HEK293T (cell line): ENCODE measurements at places on chromosomes 6 and 20.

- no peak for DNase-seq
These were observed 186.9 kb downstream of the AIG1 start for GRCh38 chr6:143247586-143247985.

- no peak for DNase-seq
These were observed 42.4 kb downstream of the PACRG start for GRCh38 chr6:162770136-162770535.

- DNase-seq, result no peak
These were observed 804.4 kb upstream of the FLRT3 start for GRCh38 chr20:15141861-15142260.

GRCh38 chr6:133804265-133804664, 84.6 kb upstream of the TCF21 start:
- DNase-seq, result no peak

DNA sequence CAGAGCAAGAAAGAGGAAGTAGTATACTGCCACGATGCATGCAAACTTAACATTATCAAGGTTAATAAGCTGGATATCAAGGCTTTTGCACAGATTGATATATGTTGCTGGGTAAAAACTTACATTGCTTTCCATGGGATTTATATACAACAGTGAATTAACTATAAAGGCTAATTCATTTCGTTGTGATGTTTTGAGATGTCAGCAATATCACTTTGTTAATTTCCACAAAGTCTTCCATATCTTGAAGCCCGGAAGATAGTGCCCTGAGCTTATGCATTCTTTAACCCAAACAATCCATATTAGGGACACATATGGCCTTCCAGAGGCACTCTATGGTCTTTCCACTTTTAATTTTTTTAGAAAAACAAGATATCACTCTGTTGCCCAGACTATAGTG, 603.5 kb downstream of the MAFB start:
- DNase-seq, result no peak

DNA sequence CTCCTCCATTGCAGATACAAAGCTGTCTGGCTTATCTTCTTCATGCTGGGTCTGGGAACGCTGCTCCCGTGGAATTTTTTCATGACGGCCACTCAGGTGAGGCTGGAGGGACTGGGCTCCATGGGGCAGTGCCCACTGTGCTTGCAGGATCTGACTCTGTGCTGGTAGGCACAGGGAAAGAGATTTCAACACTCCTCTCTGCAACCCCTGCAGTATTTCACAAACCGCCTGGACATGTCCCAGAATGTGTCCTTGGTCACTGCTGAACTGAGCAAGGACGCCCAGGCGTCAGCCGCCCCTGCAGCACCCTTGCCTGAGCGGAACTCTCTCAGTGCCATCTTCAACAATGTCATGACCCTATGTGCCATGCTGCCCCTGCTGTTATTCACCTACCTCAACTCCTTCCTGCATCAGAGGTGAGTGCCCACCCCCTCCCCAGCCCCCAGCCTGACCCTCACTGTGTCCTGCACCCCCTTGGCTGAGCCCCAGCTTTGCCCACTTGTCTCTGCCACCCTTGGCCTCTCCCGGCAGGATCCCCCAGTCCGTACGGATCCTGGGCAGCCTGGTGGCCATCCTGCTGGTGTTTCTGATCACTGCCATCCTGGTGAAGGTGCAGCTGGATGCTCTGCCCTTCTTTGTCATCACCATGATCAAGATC, 6.1 kb downstream of the SLC29A1 start:
- no peak for DNase-seq

GRCh38 chr6:5936140-5936539, 70.6 kb downstream of the NRN1 start:
- DNase-seq, result no peak

- no peak for DNase-seq
These were observed 114.8 kb downstream of the MOXD1 start for GRCh38 chr6:132286298-132287019.

GRCh38 chr6:108782179-108783041, 65.8 kb upstream of the ARMC2 start:
- DNase-seq, result peak; percentile 83

DNA sequence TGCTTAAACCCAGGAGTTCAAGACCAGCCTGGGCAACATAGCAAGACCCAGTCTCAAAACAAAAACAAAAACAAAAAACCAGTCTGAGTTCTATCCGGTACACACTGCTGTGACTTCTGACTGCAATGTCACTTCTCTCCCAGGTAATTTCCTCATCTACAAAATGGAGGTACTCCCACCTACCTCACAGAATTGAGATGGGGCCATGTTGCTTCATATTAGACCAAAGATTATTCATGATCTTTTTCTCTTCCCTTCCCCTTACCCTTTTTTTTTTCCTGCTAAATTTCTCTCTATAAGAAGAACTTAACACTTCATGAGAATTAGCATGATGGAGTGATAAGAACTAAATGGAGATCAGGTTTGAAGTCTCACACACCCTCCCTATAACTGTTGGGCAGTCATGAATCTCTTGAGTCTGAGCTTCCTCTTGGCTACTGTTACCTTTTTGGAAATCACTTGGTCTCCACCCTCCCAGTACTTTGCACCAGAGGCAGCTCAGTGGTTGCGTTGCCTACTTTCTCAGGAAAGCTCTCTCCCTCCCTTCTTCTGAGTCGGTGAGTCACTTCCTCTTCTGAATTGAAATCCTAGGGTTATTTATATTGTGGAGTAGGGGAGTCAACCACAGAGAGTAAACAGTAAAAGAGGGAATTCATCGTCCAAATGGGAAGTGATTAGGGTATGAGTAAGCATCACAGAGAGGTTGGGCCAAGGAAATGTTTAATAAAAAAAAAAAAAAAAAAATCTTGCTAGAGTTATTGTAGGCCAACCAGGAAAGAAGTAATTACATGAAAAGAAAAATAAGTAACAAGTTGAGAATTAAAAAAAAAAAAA, 59.9 kb upstream of the MAP7 start:
- no peak for DNase-seq

GRCh38 chr6:100134703-100135102, 140.7 kb upstream of the MCHR2 start:
- DNase-seq, result no peak

DNA sequence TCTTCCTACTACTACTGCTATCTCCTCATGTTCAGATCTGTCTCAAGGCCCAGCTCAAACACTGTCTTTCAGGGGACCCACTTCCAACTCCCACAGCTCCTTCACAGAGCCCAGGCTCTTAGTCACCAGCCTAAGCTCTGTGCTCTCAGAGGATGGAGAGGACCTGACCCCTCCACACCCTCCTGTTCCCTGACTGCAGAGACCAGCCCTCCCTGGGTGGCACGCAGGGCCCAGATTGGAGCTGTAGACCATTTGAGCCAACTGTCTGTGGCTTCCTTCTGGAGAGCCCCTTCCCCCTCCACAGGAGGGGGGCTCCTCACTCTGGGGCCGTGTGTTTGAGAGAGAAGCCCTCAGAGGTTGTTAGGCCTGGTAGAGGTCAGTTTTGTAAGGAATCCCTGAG, 9.8 kb downstream of the SNPH start:
- no peak for DNase-seq

GRCh38 chr6:79574630-79575225, 37.5 kb upstream of the LCA5 start:
- DNase-seq, result no peak

DNA sequence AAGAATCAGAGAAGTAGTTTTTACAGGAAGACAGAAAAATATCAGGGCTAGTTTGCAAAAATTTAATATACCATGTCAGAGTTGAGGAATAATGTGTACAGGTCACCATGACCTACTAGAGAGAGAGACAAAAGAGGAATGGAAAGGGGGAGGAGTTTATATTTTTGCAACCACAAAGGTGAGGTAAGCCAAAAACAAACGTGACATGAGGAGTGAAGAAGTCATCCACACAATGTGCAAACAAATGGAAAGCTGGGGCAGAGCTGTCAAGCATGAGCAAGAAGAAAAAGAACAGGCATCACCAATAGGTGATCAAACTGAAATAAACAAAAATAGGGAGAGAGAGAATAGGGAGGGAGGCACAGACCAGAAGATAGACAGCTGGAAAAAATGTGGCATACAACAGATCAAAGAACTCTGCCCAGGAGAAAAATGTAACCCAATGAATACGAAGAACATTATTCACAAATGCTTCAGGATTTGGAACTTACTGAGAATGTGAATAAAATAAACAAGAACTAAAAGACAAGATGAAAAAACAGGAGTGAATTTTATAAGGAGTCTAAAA, 15.5 kb downstream of the RARS2 start:
- no peak for DNase-seq

- DNase-seq, result no peak
These were observed 54.4 kb downstream of the TGM2 start for GRCh38 chr20:38110525-38111178.

DNA sequence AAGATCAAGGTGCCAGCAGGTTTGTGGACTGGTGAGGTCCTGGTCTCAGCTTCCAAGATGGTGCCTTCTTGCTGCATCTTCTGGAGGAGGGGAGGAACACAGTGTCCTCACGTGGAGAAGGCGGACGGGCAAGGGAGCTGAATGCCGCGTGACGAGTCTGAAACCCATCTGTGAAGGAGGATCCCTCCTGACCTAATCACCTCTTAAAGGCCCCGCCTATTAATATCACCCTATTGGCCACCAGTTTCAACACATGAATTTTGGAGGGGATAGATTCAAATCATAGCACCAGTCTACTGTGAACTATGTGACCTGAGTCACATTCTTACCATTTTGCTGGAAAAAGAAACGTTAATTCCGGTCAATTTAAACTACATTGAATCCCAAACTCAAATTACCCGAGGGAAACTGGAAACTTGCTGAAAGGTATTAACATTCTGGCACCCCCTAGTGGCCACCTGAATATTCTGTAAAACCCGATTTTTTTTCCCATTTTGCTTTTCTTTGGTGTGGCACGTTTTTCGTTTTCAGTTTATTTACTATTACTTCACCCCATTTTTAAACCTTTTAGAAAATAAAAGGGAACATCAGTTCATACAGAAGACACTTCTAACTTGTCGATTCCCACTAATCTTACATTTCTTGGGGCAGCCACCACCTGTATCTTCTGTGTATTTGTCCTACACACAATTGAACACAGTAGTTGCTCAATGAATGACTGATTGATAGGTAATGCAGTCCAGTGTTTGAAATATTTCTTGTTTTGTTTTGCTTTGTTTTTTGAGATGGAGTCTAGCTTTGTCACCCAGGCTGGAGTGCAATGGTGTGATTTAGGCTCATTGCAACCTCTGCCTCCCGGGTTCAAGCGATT, 17.9 kb upstream of the CCDC170 start:
- peak; percentile 64 for DNase-seq

- DNase-seq, result no peak
These were observed 630.8 kb upstream of the IMPG1 start for GRCh38 chr6:76703285-76703684.

DNA sequence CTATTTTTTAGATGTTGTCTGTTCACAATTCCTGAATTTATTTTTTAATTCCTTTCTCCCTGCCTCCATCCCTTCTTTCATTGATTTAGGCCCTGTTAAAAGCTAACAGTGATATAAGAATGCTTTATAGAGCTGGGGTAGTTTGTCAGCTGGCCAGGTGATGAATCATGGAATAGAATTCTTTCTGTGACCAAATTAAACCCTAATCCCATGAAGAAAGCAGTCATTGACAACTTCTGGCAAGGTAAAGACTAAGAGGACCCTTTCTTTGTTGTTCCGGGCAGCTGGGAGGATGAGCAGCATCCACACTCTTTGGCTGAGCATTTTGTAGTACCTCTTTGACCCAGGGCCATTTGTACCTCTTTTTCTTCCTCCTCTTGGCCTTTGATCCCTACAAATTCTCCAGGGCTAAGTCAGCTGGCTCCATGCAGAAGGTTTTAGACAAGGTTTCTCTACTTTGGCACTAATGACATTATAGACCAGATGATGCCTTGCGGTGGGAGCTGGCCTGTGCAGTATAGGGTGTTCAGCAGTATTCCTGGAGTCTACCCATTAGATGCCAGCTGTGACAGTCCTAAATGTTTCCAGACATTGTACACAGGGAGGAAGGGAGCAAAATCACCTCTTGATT, 102.9 kb downstream of the SLX4IP start:
- no peak for DNase-seq

- DNase-seq, result no peak
These were observed 916 bp upstream of the SUN5 start for GRCh38 chr20:33005132-33005566.

DNA sequence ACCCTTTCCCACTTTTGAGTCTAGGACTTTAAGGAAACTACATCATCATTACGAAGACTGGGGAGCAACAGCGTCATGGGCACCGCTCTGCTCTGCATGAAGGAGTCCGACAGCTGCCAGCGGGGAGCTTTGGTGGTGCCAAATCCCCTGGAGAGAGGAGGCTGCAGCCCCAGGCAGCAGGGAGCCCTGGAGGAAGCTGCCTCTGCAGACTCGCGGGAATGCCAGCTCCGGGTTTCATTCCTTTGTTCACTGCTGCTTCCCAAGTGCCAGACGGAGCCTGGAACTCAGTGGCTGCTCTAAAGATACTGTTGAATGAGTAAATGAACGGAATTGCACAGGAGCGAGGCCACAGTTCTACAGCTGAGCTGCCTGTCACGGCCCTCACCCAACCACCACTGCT, 196.5 kb upstream of the THBS2 start:
- no peak for DNase-seq

DNA sequence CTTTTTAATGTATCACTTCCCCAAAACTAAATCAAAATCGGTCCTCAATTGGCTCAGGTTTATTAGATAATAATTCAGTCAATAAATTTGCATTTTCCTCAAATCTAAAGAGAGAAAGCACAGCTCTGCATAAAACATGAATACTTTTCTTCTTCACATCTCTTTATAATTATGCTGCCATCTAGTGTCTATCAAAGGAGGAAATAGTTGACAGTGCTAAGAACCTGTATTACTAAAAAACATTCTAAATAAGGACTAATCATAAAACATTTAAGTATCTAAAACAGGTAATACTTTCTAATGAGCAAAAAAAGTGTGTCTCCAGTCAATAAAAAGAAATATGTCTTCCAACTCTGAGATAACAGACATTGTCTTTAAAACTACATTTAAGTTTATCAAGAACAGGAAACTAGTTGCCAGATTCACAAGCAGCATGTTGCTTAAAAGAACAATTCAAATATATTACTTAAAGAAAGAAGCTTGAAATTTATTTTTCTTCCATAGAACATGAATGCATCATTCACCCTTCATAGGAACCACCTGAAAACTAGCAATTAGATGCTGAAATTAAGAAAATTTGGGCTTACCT, 56.5 kb upstream of the DST start:
- no peak for DNase-seq

DNA sequence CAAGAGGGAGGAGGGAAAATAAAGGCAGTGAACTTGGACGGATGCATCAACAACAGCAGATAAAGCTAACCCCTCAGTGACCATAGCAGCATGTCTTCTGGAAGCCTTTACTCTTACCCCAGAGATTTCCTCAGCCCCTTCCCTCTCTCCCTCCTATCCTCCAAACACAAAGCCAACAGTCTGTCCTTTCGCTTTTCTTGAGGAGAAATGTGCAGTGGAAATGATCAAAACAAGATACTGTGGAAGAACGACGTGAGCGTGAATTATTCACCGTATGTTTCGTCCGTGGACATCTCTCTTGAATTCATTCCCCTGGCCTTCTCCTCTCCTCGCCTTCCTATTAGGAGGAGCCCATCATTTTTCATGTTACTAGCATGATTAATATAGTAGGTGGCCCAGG, 8.5 kb downstream of the NRN1 start:
- no peak for DNase-seq

- no peak for DNase-seq
These were observed 18.8 kb downstream of the CFAP61 start for GRCh38 chr20:20070871-20071726.
